Natural killer cell treated with Interleukin-12 subunit alpha and Interleukin-12 subunit beta and Interleukin-15 and Interleukin-18, amount 100 ng/mL, for 72 hours (primary cell): ENCODE measurements at places on chromosomes 13 and 19. TPM values are rescaled to one million over a fixed set of nuclear protein-coding genes. Genes with fewer than 3 reads are reported as not detected.

GRCh38 chr19:45638930-45639729 lies at the start of gene EML2:
TSS of gene EML2 (minus strand) at chr19:45639397. CDS start at chr19:45639376, 21 bp downstream.
- DNase-seq, result peak; percentile 75
- H3K4me3 ChIP-seq, result peak within 1 kb of the TSS; percentile 92
- H3K27ac ChIP-seq, result peak within 1 kb of the TSS; percentile 93
- peaks cover 40% of the 10 kb centered on the region for H3K4me1 ChIP-seq
- no peaks in the 10 kb centered on the region for H3K27me3 ChIP-seq
- H3K36me3 ChIP-seq, result peaks cover 10% of the 10 kb centered on the region

- no peaks in the 10 kb centered on the region for H3K27me3 ChIP-seq
- H3K27ac ChIP-seq, result no peak overlapping the region
- no peak overlapping the region for H3K4me3 ChIP-seq
- no peaks in the 10 kb centered on the region for H3K4me1 ChIP-seq
- peaks cover 8% of the 10 kb centered on the region for H3K36me3 ChIP-seq
- DNase-seq, result no peak
Measured at GRCh38 chr13:92821324-92821723, 405.3 kb upstream of the GPC6 start.

DNA sequence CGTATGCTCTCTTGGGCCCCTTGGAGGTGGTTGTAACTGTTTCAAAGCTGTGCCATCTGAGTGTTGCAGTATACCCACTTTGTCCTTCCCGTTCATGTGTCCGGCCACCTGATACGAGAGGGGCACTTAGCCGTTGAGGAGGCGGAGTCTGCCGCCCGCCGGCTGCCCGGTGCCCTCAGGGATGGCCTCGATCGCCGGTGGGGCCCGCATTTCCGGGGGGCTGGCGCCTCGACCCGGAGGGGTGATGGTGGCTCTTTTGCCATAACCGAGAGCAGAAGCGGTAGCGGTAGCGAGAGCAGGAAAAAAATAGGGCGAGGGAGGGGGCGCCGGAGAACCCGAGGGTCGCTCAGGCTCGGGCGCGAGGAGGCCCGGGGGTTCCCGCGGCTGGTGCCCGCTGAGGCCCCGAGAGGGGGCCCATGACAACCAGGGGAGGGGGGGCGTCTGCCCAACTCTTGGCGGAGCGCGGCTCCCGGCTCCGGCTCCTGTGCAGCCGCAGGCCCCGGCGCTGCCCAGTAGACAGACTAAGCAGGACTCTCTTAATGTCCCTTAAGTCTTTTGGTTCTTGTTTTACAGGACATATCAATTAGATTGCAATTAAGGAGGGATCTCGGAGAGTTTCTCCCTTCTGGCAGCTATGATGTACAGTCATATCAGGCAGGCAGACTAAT lies 342.7 kb upstream of the SGCG start:
- H3K4me3 ChIP-seq, result no peak overlapping the region
- DNase-seq, result no peak
- H3K4me1 ChIP-seq, result no peaks in the 10 kb centered on the region
- no peaks in the 10 kb centered on the region for H3K36me3 ChIP-seq
- no peak overlapping the region for H3K27ac ChIP-seq

DNA sequence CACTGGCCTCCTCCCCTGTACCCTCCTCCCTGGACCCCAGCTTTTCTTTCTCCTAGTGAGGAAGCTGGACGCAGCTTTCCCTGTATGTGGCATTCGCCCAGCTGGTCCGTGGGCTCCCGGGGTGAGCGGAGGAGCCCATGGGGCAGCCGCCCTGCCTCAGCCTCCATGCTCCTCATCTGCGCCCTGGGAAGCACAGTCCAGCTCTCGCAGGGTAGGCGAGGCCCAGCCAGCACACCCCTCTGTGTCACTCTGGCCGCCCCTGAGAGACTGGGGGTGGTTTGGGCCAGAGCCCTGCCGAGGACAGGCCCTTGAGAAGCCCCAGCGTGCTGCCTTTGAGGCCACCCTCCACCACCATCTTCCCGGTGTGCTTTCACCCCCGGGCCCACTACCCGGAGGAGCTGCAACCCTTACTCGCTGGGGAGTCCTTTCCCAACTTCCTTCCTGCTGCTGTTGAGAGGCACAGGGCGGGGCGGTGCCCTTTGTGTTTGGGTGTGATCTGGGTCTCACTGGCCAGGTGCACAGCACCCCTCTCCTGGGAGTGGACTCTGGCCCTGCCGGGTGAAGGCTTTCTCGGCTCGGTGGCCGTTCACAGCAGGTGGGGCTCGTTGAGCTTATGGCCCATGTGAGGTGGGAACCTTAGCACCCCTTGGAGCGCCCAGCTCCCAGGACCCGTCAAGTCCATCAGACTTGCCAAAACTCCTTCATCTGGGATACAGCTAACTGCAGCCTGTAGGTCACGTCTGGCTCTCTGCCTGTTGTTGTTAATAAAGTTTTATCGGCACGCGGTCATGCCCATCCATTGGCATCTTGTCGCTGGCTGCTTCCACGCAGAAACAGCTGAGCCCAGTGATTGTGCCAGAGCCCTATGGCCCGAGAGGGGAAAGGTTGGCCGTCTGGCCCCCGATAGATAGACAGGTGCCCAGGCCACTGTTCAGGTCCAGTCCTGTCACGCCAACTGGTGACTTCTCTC lies 3.2 kb downstream of the NCLN start:
- peak overlapping the region; percentile 54 for H3K27ac ChIP-seq
- no peaks in the 10 kb centered on the region for H3K27me3 ChIP-seq
- no peaks in the 10 kb centered on the region for H3K36me3 ChIP-seq
- peaks cover 38% of the 10 kb centered on the region for H3K4me1 ChIP-seq
- no peak for DNase-seq
- H3K4me3 ChIP-seq, result peak overlapping the region; percentile 93

- DNase-seq, result no peak
- H3K27ac ChIP-seq, result no peak overlapping the region
- peaks cover 44% of the 10 kb centered on the region for H3K27me3 ChIP-seq
- no peaks in the 10 kb centered on the region for H3K36me3 ChIP-seq
- H3K4me3 ChIP-seq, result no peak overlapping the region
- H3K4me1 ChIP-seq, result no peaks in the 10 kb centered on the region
Measured at GRCh38 chr13:74620308-74620707, 486.1 kb upstream of the KLF12 start.

DNA sequence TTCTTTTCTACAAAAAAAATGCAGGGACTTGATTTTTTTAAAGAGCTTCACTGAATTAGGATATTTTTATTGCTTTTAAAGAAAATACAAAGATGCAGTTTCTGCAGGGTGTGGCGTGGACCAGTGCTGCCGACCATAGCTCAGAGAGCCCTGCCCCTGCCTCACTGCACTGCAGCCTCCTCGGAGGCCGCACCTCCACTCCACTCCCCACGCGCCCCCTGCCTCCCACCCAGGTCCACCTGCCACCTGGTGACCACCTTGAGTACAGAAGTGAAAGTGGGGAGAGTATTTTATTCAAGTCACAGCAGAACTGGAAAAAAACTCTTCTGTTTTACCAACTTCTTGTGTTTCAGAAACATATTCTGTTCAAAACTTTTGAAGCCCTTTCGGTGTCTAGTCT lies 7.9 kb upstream of the F7 start:
- no peaks in the 10 kb centered on the region for H3K36me3 ChIP-seq
- H3K27me3 ChIP-seq, result no peaks in the 10 kb centered on the region
- no peak overlapping the region for H3K4me3 ChIP-seq
- H3K27ac ChIP-seq, result no peak overlapping the region
- DNase-seq, result no peak
- H3K4me1 ChIP-seq, result no peaks in the 10 kb centered on the region

GRCh38 chr19:37654629-37655300 lies 500 bp downstream of the ZFP30 start:
- peaks cover 35% of the 10 kb centered on the region for H3K4me1 ChIP-seq
- H3K27ac ChIP-seq, result peak overlapping the region; percentile 84
- DNase-seq, result peak; percentile 62
- no peaks in the 10 kb centered on the region for H3K27me3 ChIP-seq

GRCh38 chr19:4542896-4543841 lies 3.3 kb upstream of the LRG1 start:
- H3K4me1 ChIP-seq, result no peaks in the 10 kb centered on the region
- H3K27ac ChIP-seq, result no peak overlapping the region
- H3K36me3 ChIP-seq, result no peaks in the 10 kb centered on the region
- DNase-seq, result no peak
- H3K27me3 ChIP-seq, result no peaks in the 10 kb centered on the region

DNA sequence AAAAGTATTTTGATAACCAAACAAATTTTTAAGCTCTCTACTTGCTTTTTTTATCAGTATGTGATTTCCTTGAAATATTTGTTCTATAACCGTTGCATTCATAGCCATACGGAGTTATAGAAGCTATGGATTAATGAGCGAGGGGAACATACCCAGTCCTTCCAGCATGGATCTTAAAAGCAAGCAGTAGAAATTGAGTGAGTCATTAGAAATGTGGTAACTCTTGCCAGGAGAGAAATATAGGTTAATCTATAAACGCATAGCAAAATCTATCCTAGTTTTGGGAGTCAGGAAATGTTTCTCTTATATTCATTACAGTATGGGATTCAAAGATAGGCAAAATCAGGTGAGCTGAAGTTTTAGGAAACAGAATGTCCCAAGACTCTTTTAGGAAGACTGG lies 507.4 kb downstream of the DACH1 start:
- H3K27me3 ChIP-seq, result no peaks in the 10 kb centered on the region
- H3K4me3 ChIP-seq, result no peak overlapping the region
- H3K4me1 ChIP-seq, result no peaks in the 10 kb centered on the region
- H3K27ac ChIP-seq, result no peak overlapping the region

- peak overlapping the region; percentile 79 for H3K27ac ChIP-seq
- H3K36me3 ChIP-seq, result no peaks in the 10 kb centered on the region
- DNase-seq, result no peak
- no peak overlapping the region for H3K4me3 ChIP-seq
- no peaks in the 10 kb centered on the region for H3K27me3 ChIP-seq
- peaks cover 55% of the 10 kb centered on the region for H3K4me1 ChIP-seq
Measured at GRCh38 chr19:38733241-38733492, 11.1 kb downstream of the CAPN12 start.

DNA sequence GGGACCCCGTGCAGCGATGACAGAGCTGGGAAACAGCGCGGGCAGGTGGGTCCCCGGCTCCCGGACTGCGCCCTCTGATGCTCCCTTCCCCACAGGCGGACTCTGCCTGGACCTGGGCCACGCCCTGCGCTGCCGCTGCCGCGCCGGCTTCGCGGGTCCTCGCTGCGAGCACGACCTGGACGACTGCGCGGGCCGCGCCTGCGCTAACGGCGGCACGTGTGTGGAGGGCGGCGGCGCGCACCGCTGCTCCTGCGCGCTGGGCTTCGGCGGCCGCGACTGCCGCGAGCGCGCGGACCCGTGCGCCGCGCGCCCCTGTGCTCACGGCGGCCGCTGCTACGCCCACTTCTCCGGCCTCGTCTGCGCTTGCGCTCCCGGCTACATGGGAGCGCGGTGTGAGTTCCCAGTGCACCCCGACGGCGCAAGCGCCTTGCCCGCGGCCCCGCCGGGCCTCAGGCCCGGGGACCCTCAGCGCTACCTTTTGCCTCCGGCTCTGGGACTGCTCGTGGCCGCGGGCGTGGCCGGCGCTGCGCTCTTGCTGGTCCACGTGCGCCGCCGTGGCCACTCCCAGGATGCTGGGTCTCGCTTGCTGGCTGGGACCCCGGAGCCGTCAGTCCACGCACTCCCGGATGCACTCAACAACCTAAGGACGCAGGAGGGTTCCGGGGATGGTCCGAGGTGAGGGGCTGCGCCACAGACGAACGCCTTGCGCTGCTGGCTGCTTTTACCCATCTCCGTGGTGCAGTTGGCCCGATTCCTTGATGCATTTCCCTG lies 7.8 kb upstream of the SELENOV start:
- H3K27ac ChIP-seq, result no peak overlapping the region
- peak; percentile 69 for DNase-seq
- H3K4me3 ChIP-seq, result peak overlapping the region; percentile 52
- H3K36me3 ChIP-seq, result peaks cover 4% of the 10 kb centered on the region

DNA sequence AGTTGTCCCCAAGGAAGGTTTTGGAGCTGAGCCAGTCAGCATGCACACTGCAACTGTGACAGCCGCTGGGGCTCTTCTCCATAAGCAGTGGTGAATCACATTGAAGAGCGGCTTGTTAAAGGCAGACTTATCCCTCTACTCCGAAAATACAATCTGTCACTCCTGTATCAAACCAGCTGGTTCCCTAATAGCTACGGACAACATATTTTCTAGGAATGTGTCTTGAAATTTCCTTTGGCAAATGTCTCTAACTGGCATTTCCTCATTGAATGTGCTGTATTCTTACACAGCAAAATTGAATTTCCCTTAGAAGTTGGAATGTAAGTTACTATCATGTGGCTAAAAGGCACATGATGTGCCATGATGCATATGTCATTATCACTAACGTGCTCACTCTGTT lies 104.0 kb upstream of the GPR12 start:
- H3K4me1 ChIP-seq, result no peaks in the 10 kb centered on the region
- peaks cover 15% of the 10 kb centered on the region for H3K27me3 ChIP-seq
- no peak overlapping the region for H3K4me3 ChIP-seq
- no peak for DNase-seq

- no peaks in the 10 kb centered on the region for H3K36me3 ChIP-seq
- H3K4me3 ChIP-seq, result no peak overlapping the region
- no peaks in the 10 kb centered on the region for H3K4me1 ChIP-seq
- no peaks in the 10 kb centered on the region for H3K27me3 ChIP-seq
Measured at GRCh38 chr19:10126213-10126639, 6.5 kb upstream of the EIF3G start.

DNA sequence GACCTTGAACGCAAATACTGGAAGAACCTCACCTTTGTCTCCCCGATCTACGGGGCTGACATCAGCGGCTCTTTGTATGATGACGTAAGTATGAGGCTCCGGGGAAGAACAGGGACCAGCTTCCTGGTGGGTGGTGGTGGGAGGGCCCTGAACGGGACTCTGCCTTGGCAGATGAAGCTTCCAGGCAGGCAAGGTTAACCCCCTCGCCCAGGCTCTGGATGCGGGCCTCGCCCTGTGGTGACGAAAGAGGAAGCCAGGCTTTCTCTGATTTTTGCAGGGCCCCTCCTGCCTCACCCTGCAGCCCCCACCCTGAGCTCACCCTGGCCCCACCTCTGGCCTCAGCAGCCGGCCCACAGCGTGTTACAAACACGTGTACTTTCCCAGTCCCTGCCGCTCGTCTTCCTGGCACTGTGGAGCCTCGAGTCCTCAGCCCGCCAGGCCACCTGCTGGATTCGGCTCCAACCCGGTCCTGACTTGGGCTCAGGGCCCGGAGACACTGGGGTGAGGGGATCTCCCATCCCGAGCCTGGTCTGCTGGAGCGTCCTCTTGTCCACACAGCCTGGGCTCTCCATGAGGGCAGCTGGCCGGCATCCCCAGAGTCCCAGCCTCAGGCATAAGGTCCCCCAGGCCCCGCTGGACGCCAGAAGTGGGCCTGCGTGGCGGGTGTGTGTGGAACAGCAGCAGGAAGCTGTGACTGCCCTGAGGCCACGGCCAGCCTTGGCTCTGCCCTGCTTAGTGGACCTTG lies 72.4 kb downstream of the KDM4B start:
- peaks cover 11% of the 10 kb centered on the region for H3K4me1 ChIP-seq
- no peak for DNase-seq
- H3K4me3 ChIP-seq, result no peak overlapping the region
- no peak overlapping the region for H3K27ac ChIP-seq
- no peaks in the 10 kb centered on the region for H3K27me3 ChIP-seq

GRCh38 chr19:7215176-7215575 lies 79.0 kb downstream of the INSR start:
- no peak overlapping the region for H3K27ac ChIP-seq
- no peaks in the 10 kb centered on the region for H3K36me3 ChIP-seq
- no peaks in the 10 kb centered on the region for H3K27me3 ChIP-seq

GRCh38 chr13:30443957-30444404 lies 21.7 kb downstream of the UBE2L5 start:
- H3K4me1 ChIP-seq, result peaks cover 4% of the 10 kb centered on the region
- H3K27ac ChIP-seq, result no peak overlapping the region
- DNase-seq, result no peak
- H3K27me3 ChIP-seq, result peaks cover 6% of the 10 kb centered on the region
- H3K36me3 ChIP-seq, result no peaks in the 10 kb centered on the region
- H3K4me3 ChIP-seq, result no peak overlapping the region

The ZNF568 gene
- 12.7 TPM for total RNA-seq

The ATP8A2 gene
- total RNA-seq, result 0.14 TPM

The LYL1 gene
- total RNA-seq, result 0.86 TPM

The CEACAM21 gene
- total RNA-seq, result 9.7 TPM

The CBY2 gene
- not detected for total RNA-seq
